LoVo (cell line): ENCODE measurements at places on chromosomes 11 and 22.

- DNase-seq = peak; percentile 95
Measured at GRCh38 chr22:38924347-38924952, 33.0 kb upstream of the APOBEC3A start.

DNA sequence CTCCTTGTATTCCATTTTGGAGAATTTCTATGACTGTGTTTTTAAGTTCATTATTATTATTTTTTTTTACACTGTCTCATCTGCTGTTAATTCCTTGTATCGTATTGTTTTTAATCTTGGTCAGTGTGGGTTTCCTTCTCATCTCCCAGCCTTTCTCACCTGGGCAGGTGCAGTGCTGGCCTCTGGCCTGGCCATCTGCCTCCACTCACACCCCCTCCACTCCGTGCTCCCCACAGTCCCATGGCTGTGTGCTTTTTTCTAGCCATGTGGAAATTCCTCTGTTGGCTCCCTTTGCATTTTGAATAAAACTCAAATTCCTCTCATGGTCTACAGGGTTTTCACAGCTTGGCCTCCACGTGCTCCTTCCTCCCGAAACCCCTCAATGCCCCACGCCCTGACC, 50.3 kb upstream of the LINC01488 start:
- no peak for DNase-seq

- DNase-seq = no peak
Measured at GRCh38 chr11:36398231-36398953, 102.3 kb downstream of the PRR5L start.

DNA sequence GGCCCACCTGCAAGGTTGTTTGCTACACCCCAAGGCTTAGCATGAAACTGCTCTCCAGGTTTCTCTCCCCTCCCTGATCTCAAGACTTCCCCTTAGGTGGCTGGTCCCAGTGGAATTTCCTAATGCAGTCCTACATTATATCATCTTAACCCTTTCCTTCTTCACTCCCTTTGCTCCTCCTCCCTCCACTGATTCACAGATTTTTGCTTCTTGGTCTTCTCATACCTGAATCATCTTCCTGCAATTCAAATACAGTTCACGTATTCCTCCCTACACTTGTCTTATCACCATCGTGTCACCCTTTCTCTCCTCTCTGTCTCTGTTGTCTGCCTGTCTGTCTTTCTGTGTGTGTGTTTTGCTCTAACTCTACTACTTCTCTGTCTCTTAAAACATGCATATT, 17.0 kb downstream of the MMP10 start:
- no peak for DNase-seq

DNA sequence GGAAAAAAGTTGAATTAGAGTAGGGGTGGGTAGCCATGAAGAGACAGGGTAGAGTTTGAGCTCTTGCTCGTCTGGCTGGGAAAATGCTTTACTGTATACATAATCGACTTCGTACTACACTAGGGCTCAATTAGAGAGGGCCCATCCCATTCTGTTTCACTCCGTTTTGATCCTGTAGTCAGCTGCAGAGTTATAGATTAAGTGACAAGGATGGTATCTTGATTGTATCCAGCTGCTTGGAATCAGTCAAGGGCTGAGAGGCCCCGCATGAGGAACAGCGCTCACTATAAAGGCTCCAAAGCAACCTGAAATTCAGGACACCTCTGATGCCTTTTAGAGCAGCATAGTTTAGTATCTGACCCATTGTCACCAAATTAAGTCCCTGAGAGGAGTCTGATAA, 81.6 kb downstream of the ALX4 start:
- DNase-seq = no peak

- DNase-seq = no peak
Measured at GRCh38 chr11:66685276-66686099, 7.8 kb upstream of the RBM4B start.

GRCh38 chr22:20777420-20778177, 3.7 kb downstream of the SERPIND1 start:
- DNase-seq = peak; percentile 97

DNA sequence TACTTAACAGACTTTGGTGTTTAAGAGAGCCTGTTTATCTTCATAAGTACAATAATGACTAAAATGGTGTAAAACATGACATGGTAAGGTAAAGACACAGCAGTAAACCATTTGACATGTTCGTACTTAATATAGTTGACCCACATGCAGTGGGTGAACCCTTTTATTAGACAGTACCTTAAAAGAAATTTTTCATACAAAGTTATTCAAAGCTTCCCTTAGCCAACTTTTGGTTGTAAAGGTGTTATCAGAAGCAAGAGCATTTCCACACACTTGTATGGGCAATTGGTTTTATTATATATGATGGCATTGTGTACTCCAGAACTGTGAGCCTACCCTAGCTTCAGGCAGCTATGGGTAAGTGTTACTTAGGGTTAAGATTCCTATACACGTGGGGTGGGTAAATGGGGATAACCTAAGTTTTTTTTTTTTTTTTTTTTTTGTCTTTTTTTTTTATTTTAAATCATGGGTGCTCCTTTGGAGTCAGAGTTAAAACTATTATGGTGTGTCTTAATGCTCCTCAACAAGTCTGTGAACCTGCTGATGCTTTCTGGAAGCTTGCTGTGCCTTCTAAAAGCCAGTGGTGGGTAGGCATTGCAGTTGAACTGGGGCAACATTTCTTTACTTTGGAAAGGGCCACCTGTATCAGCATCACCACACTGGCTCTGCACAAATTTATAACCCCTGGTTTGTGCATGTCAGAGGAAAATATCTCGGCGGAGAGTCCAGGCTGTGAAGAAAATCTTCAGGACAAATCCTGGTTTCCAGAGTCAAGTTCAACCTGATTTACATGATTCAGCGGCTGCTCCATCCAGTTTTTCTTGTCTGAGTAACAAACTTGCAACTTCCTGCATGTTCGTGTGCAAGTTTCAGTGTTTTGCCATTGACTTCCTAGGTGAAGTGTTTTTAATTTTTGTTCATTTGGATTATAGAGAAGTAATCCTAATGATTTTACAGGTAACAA, 3.3 kb downstream of the PCF11 start:
- DNase-seq = no peak

DNA sequence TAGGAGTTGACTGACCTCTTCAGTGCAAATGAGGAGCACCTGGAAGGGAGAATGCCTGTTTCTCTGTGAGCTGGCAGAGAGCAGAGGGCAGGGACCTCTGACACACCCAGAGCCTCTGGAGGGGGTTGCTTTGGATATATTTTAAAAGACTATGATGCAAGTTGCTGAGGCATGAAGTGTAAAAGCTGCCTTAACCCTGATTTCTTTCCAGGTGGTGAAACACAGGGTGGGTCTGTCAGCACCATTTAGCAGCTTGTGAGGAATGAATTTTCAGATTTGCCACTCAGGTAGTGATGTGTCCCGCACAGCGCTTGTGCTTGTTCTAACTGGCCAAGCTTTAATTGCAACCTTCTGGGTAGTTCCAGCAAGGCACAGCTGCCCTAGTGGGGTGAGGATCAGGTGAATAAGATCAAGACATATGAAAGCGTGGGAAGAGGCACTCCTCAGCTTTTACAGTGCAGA, 90.2 kb downstream of the SWAP70 start:
- DNase-seq = no peak

GRCh38 chr11:68082481-68082880, 38.7 kb downstream of the CHKA start:
- no peak for DNase-seq

DNA sequence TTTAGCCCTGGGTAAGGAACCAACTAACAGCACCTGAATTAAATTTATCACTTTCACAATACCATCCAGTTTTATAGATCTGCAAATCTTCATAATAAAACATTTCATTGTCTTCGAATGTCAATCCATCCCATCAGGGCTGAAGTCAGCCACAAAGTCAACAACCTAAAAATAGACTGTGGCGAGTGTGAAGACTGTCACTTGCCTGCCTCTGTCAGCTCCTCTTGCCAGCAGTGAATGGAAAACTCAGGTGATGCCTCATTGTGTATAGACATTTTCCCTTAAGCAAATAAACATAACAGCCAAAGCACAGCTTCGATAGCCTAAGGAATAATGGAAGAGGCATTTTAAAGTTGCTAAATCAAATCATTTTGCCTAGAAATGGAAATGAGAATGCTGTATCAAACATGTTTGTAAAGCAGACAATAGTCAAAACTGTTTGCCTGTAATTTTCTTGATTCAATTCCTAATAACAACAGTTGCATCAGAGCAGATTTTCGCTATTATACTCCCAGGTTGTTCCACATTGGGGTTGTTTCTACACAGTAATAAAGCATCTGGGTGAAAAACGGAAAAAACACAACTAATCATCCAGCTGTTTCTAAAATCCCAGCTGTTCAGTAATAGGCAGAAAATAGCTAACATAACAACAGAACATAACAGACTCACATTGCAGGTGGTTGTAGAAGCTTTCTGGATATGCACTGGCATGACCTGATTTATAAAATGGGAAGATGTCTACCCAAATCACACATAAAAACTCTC, 15.7 kb downstream of the KCNA4 start:
- no peak for DNase-seq

DNA sequence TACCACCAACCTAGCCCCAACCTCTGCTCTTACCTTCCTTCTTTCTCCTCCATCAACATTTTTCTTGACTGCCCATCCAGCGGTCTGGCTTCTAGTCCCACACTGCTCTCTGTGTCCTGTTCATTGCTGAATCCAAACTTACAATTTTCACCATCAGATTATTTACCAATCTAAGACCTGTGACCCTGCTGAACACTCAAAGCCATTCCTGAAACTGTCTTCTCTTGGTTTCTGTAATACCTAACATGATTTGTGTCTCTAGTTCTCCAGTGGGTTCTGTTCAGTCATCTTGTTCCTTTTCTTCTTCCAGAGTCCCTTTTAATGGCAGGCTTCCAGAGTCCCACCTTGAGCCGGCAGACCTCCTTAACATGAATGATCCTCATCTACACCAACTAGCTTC, 24.1 kb downstream of the RRAS2 start:
- no peak for DNase-seq

DNA sequence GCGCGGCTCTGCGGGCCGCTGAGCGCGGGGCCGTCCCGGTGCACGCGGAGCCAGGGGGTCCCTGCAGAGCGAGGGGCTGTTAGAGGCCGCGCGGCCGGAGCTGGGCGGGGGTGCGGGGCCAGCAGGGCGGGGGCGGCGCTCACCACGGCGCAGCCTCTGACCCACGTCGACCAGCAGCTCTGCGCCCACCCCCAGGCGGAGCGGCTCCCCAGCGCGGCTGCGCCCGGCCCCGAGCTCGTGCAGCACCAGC, 385 bp upstream of the SCO2 start:
- no peak for DNase-seq

DNA sequence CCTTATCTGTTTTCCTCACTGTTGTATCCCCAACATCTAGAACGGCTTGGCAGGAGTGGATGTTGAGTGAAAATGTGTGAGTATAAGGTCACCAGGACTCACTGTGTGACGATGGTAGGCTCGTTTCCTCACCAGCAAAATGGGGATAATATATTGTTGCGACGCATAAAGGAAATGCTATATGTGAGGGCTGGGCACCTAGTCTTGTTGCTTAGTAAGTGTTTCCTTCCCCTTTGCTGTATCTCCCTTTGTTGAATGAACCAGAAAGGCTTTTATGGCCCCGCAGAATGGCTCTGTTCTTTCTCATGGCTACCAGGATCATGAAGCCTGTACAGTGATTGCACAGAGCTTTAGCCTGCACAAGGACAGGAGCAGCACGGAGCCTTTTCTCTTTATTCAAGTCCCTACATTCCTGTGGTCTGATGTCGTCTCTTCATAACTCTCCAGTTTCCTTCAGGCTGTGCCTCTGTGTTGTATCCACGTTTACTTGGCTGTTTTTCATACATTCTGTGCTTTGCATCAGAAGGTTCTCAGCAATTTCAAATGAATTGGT, 5.4 kb downstream of the TNRC6B start:
- DNase-seq = no peak

DNA sequence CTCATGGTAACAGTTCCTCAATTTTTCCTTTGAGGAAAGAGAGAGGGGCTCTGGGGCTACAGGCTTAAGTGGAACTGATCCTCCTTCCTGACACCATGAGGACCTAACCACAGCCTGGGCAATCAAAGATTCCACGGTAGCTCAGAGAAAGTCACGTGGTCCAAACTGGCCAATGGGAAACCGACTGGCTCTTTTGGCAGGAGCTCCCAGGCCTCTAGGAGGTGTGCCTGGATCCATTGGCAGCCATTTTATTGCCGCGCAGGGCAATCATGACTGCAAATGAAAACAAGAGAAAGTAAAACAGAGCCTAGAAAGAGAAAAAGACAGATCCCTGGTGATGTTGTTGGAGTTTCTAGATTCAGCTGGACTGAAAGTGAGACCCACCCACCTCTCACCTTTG, 27.3 kb upstream of the ASPHD2 start:
- DNase-seq = no peak

DNA sequence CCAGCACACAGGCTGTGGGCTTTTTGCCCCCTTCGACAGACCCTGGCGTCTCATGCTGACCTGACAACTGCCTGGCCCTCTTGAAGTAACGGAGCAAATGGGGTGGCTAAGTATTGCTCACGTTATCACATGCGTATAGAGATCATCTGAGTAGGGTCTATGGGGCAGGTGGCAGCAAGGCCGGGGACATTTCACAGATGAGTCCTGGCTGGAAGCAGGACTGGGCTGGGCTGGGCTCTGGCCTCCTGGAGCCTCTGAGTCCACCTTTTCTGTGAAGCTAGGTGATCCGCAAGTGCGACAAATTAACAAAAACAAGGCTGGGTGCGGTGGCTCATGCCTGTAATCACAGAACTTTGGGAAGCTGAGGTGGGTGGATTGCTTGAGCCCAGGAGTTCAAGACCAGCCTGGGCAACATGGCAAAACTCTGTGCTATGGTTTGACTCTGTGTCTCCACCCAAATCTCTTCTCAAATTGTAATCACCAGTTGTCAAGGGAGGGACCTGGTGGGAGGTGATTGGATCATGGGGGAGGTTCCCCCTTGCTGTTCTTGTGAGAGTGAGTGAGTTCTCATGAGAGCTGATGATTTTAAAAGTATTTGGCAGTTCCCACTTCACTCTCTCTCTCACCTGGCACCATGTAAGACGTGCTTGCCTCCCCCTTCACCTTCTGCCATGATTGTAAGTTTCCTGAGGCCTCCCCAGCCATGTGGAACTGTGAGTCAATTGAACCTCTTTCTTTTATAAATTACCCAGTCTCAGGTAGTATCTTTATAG, 122.0 kb downstream of the MPPED1 start:
- DNase-seq = no peak

- peak; percentile 93 for DNase-seq
Measured at GRCh38 chr11:94128746-94129511, at the start of gene PANX1. Gene PANX1, plus strand, starts transcription at chr11:94128841. Its CDS starts 472 bp downstream, at chr11:94129313.

- DNase-seq = no peak
Measured at GRCh38 chr11:33722590-33723234, 13.5 kb downstream of the CD59 start.

DNA sequence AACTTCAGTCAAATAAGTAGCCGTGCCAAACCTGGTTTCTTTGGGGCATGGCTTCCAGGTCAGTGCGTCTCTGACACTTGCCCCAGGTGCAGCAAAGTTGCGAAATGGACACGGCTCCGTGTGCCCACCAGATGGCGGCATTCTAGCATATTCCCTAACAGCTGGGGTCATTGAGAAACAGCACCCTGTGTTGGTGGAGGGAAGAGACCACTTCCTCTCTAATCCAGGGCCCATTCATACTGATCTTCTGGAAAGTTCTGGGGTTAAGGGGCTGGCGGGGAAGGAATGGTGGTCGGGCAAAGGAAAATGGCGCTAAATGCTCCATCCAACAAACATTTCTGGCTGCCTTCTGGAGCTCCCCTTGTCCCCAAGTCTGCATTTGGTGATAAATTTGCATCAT, 141.2 kb upstream of the TIMP3 start:
- DNase-seq = peak; percentile 58
